ENCODE measurements at places on chromosomes 2 and 18. TPM values are rescaled to one million over a fixed set of nuclear protein-coding genes. Genes with fewer than 3 reads are reported as not detected.

Gene PDCD1
- total RNA-seq, result 8.3 TPM

Gene GAREM2
- total RNA-seq, result 1.1 TPM

Gene RPRM
- total RNA-seq, result not detected

Gene MEIS1
- total RNA-seq, result not detected

Gene CNPPD1
- total RNA-seq, result 31.4 TPM

Gene HJURP
- 127 TPM for total RNA-seq

DNA sequence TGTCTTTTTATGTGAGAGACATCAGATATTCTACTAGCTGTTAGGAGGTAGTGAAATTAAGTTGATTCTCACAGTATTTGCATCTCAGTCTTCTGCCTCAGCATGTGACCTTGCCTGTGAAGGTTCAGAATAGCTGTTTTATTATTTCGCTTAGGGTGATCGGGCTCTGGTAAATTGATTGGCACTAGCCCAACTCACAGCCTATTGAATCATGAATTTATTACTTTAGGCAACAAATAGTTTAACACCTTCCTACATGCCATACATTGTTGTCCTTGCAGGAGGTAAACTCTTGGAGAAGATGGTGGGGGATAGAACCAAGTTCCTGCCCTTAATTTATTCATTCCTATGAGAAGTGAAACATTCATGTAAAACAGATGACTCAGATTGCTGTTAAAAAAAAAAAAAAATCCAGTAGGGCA is 101.9 kb downstream of the GPD2 start:
- H3K4me1 ChIP-seq, result peaks cover 39% of the 10 kb centered on the region
- DNase-seq, result no peak
- H3K4me3 ChIP-seq, result no peak overlapping the region
- no peak overlapping the region for H3K27ac ChIP-seq

DNA sequence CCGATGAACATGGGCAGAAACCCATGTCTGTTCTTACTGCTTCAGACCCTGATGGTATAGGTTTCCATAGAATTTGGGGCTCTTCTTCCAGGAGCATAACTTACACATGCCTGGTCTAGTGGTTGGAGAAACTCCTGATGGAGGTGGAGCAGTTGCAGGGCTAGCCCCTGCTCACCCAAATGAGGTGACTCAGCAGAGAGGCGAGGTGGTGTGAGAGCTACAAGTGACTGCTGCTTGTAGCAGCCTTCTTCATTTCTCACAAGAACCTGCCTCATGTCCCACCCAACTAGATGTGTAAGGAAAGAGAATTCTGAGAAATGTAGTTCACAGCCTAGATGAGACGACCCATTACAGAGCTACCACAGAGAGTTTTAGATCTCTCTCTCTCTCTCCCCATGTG is 105.3 kb downstream of the ZNF407 start:
- peaks cover 7% of the 10 kb centered on the region for H3K36me3 ChIP-seq
- DNase-seq, result no peak
- H3K4me3 ChIP-seq, result no peak overlapping the region
- H3K27me3 ChIP-seq, result no peaks in the 10 kb centered on the region

GRCh38 chr2:1306014-1306686 is 107.1 kb upstream of the TPO start:
- no peaks in the 10 kb centered on the region for H3K36me3 ChIP-seq
- DNase-seq, result no peak
- no peak overlapping the region for H3K27ac ChIP-seq
- no peak overlapping the region for H3K4me3 ChIP-seq

DNA sequence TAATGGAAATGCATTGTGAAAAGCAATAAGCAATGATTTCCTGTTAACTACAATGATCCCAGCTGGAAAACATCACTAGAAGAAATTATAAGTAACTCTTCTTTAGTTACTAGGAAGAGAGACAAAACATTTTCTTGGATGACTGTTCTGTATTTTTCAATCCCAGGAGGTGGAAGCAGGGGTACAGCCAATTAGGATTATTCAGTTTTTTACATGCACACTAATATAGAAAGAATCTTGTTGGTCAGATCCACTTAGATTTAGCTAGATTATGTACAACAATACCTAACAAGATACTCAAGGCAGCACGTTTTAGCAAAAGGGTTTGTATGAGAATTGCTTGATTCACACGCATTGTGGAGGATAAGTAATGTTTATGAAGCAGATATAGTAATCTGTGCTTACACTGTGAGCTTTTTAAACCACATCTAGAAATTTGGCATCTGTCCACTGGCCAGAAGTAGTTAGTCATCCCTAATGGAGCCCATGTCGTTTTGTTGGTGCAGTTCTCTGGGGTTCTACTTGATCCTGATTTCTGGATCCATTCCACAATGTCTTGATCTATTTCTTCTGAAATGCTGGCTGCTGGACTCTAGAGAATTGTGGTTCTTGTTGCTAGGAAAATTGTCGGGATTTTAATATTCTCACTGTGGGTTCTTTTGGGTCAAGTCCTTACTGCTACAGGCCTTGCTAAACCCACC is 199.7 kb downstream of the ADCYAP1 start:
- H3K4me1 ChIP-seq, result no peaks in the 10 kb centered on the region
- no peak for DNase-seq
- no peak overlapping the region for H3K27ac ChIP-seq
- H3K27me3 ChIP-seq, result no peaks in the 10 kb centered on the region

DNA sequence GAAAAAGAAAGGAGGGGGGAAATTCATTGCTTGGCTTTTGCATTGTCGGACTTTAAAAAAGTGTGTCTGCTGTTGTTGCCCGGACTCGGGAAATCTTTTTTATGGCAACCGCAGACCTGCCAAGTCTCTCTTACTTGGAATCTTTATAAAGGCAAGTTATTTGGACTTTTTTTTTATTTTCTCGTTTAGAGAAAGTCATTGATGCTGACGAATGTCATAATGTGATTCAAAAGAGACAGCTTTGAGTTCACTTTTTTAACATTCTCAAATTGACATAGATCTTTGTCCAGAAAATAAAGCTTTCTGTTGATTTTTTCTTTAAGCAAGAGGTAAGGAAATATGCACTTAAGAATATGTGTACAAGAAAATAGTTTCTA is 651 bp upstream of the ZNF521 start:
- peaks cover 12% of the 10 kb centered on the region for H3K4me1 ChIP-seq
- H3K27me3 ChIP-seq, result peaks cover 45% of the 10 kb centered on the region

- H3K27ac ChIP-seq, result no peak overlapping the region
- no peak overlapping the region for H3K4me3 ChIP-seq
- DNase-seq, result no peak
Measured at GRCh38 chr2:191209340-191209739, 35.9 kb upstream of the MYO1B start.

DNA sequence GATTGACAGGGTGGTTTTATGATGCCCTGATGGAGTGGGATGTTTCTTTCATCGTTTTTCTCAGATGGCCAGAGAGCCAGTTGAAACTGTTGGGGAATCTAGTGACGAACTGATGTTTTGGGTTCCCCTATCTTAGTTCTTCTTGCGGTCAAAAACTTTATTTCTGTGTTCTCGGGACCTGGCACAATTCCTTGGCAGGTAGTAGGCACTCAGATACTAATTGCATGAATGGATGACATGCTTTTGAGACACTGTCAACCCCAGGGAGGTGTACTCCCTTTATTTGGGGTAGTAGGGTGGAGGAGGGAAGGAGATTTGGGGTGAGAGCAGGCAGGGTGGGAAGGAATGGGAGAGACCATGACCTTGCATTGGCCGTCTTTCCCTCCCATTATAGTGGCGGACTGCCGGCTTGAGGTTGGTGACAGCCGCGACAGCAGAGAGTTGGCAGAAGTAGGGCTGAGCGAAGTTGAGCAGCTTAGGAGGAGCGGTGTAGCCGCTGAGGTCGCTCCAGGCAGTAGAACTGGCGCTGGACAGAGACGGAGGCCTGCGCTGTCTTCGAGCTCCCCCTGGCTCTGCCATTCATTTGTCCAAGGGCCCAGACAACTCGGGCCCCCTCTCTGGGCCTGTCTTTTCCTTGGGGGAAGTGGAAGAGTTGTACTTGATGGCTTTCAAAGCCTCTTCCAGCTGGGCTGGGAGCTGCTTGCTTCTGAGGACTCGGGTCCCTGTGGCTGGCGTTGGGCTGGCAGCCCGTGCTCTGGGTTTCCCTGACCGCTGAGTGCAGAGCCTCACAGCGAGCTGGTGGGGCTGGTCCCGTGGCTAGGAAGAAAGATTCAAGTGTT is 2.6 kb downstream of the TET3 start:
- no peaks in the 10 kb centered on the region for H3K27me3 ChIP-seq
- peak overlapping the region; percentile 90 for H3K27ac ChIP-seq
- H3K4me1 ChIP-seq, result peaks cover 55% of the 10 kb centered on the region
- peak; percentile 78 for DNase-seq
- H3K4me3 ChIP-seq, result peak overlapping the region; percentile 80

- H3K4me1 ChIP-seq, result no peaks in the 10 kb centered on the region
- H3K27me3 ChIP-seq, result peaks cover 14% of the 10 kb centered on the region
- H3K36me3 ChIP-seq, result no peaks in the 10 kb centered on the region
- DNase-seq, result no peak
- no peak overlapping the region for H3K4me3 ChIP-seq
Measured at GRCh38 chr2:3751251-3751650, 47.9 kb downstream of the DCDC2C start.

DNA sequence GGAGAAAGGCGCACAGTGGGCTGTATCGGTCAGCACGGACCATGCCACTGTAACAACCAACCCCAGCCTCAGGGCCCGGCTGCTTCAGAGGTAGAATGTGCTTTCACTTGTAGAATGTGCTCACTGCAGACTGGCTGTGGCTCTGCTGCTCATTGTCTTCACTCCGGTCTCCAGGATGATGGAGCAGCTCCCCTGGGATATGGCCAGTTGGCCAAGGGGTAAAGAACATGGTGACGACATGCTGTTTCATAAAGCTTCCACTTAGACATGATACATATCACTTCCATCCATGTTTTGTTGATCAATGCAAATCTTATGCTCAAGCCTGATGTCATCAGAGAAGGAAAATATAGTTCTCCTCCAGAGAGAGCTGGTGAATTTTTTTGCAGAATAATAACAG is 127.7 kb downstream of the SMAD2 start:
- no peaks in the 10 kb centered on the region for H3K4me1 ChIP-seq
- no peak for DNase-seq

DNA sequence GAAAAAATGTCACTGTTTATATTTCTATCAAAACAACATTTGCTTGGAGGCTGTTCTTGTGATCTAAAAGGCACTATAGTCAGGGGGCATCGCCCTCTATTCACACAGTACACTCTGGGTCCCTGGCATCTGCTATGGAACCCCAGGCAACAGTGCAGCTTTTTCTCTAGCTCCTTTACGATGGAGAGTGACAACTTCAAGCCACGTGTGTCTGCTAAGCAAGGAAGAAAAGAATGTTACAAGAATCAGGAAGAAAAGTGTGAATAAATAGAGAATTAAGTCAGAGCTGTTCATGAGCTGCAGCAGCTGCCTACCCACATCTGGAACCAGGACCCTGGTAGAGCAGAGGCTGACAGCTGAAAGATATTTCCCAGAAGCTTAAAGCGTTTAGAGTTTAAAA is 11.2 kb downstream of the RND3 start:
- H3K27me3 ChIP-seq, result no peaks in the 10 kb centered on the region
- DNase-seq, result no peak
- H3K27ac ChIP-seq, result no peak overlapping the region
- no peaks in the 10 kb centered on the region for H3K4me1 ChIP-seq
- H3K36me3 ChIP-seq, result no peaks in the 10 kb centered on the region

- peak overlapping the region; percentile 85 for H3K4me3 ChIP-seq
- H3K27me3 ChIP-seq, result no peaks in the 10 kb centered on the region
- peak; percentile 54 for DNase-seq
- H3K27ac ChIP-seq, result peak overlapping the region; percentile 62
Measured at GRCh38 chr2:240586919-240587800, 626 bp downstream of the CAPN10 start.

DNA sequence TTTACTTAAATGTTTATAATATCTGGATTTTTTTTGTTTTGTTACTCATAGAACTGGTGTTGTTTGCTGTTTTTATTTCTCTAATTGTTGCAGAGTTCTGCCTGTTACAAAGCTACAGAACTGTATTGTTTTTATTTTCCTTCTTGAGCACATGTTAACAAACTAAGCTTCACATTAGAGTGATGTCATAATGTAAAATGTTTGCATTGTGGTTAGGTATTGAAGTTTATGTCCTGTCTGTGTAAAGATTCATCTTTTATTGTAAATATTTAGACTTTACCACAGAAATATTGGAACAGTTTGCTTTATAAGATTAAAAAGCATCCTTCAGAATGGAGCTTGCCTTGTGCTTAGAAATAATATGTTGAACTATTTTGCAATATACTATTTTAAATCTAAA is 67.7 kb downstream of the CLIP4 start:
- no peak for DNase-seq
- peaks cover 20% of the 10 kb centered on the region for H3K36me3 ChIP-seq
- no peak overlapping the region for H3K4me3 ChIP-seq
- H3K27me3 ChIP-seq, result no peaks in the 10 kb centered on the region
- no peak overlapping the region for H3K27ac ChIP-seq

- no peaks in the 10 kb centered on the region for H3K4me1 ChIP-seq
- H3K36me3 ChIP-seq, result no peaks in the 10 kb centered on the region
- no peak overlapping the region for H3K27ac ChIP-seq
- peaks cover 10% of the 10 kb centered on the region for H3K27me3 ChIP-seq
- no peak overlapping the region for H3K4me3 ChIP-seq
Measured at GRCh38 chr18:46449033-46449432, 208.0 kb downstream of the LOXHD1 start.

GRCh38 chr2:98751748-98752147 is 20.8 kb upstream of the MGAT4A start:
- no peak for DNase-seq
- no peaks in the 10 kb centered on the region for H3K27me3 ChIP-seq
- H3K27ac ChIP-seq, result no peak overlapping the region
- no peak overlapping the region for H3K4me3 ChIP-seq
- no peaks in the 10 kb centered on the region for H3K36me3 ChIP-seq

DNA sequence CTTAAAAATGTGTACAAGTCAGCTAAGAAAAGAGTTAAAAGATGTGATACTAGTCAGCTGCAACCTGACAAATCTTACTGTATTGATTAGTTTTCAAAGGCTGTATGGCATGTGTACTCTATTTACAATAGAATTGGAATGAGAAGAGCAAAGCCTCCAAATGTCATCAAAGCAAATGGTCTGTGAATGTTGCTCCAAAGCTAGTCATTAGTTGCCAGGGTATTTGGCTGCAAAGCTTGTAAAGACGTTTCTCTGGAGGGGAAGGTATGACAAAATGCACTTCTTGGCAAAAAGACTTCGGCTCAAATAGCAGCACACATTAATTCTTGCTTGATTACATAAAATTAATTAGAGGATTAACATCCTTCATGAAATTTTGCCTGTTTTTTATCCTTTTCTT is 59.3 kb downstream of the ETAA1 start:
- DNase-seq, result no peak
- H3K4me3 ChIP-seq, result no peak overlapping the region
- H3K27me3 ChIP-seq, result peaks cover 11% of the 10 kb centered on the region
- H3K36me3 ChIP-seq, result no peaks in the 10 kb centered on the region
- no peaks in the 10 kb centered on the region for H3K4me1 ChIP-seq

DNA sequence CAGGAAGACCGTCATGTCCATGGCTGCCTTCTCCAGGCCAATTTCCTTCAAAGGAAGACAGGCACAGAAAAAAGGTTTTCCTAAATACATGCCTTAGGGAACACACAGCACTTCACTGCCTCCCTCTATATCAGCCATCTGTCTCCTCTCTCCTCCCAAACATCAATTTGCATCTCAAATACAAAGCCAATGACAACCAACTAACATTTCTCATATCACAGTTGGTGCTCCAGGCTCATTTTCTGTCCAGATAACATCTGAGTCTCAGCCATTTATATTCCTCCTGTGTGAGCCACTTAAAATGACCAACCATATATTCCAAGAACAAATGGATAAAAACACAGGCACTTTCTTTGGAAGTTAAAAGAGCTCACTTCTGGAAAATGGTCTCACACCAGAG is 62.5 kb upstream of the ACAA2 start:
- no peak overlapping the region for H3K4me3 ChIP-seq
- DNase-seq, result no peak
- H3K36me3 ChIP-seq, result no peaks in the 10 kb centered on the region
- no peak overlapping the region for H3K27ac ChIP-seq

Measured in activated naive CD4-positive, alpha-beta T cell treated with anti-CD3 and anti-CD28 coated beads for 36 hours (primary cell).